Stimulated activated naive CD8-positive, alpha-beta T cell treated with anti-CD3 and anti-CD28 coated beads, Interleukin-15, Interleukin-2, amounts not matched to agents 100 U/mL and 50 U/mL, for 24 hours (primary cell): ENCODE measurements at places on chromosomes 3 and 15.

DNA sequence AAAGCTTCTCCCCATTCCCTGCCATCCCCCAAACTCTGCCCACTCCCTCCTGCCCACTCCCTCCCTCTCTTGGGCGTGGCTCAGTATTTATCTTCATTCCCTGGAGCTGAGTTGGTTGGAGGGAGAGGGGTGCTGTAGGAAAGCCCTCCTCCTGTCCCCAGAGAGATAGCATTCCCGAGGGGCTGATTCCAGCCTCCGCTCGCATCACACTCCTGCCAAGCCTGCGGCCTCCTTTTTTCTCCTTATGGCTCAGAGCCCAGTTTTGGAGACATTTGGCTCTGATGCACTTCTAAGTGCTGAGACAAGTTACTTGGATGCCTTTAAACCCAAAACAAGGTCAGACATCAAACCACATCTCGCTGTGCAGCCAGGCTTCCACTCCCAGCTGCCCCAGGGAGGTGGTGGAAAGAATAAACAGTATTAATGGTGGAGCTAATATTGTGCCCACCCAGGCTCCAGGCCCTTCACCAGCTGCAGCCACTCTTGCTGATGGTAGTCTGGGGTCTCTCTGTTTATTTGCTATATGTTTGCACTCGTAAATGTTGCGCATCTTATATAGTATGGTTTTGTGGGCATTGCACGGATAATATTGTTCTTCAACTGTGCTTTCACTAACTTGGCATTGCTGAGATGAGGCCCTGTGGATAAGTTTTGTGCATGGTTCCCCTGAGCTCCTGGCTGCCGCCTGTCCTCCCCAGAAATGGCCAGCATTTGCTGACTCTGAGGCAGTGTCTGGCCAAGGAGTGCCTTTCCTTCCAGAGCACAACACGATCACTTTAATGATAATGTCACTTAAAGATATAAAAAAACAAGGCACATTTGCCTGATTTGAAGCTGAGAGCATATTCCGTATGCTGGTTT, 157.2 kb downstream of the LRRC28 start:
- DNase-seq, result no peak

- DNase-seq, result no peak
These were observed 19.5 kb downstream of the ARHGEF3 start for GRCh38 chr3:56782215-56782614.

DNA sequence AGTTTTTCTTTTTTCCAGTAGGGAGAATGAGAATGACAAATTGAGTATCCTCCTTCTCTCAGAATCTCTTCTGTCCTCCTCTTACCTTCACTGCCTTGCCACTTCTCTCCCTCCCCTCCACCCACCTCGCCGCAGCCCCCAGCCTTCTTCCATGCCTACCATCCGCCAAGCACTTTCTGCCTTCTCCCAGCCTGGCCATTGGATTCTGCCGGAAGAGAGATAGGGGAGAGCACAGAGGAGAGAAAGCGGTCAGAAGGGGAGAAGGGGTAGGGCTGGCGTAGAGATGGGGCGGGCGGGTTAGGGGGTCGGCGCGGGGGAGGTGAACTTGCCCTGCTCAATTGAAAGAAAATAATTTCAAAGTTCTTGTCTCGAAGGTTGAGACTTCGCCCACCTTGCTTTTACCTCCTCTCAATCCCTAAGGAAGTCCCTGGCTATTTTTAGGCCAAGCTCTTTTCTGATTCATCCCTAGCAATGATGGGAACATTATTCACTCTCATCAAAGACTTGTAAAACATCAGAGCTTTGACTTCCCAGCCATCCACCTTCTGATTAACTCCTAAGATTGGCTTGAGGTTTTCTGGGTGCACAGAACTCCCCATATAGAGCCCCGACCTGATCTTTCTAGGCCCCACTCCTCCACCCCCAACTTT, 811 bp downstream of the C3orf52 start:
- DNase-seq, result no peak

GRCh38 chr3:178084938-178085816, 451.1 kb upstream of the KCNMB2 start:
- DNase-seq, result peak; percentile 25

GRCh38 chr3:115423170-115423569, 200.1 kb upstream of the GAP43 start:
- no peak for DNase-seq

- no peak for DNase-seq
These were observed 36.8 kb upstream of the TIPARP start for GRCh38 chr3:156637480-156638022.

- no peak for DNase-seq
These were observed 98.8 kb downstream of the AKAP13 start for GRCh38 chr15:85479071-85479647.

DNA sequence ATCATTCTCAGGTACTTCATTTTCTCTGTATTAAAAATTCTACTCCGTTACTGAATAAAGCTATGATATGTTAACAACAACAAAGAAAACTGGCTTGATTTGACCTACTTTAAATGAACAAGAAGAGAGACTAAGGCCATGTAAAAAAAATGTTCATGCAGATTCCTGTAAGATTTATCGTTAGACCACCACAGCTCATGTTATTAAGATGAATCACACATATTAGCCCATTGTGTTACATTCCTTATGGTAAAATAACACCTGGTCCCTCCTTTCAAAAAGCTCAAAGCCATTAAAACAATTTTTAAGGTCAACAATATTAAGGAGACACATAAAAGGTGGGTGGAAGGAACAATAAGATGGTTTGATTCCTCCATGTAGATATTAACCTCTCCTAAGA, 6.3 kb downstream of the THOC7 start:
- no peak for DNase-seq

DNA sequence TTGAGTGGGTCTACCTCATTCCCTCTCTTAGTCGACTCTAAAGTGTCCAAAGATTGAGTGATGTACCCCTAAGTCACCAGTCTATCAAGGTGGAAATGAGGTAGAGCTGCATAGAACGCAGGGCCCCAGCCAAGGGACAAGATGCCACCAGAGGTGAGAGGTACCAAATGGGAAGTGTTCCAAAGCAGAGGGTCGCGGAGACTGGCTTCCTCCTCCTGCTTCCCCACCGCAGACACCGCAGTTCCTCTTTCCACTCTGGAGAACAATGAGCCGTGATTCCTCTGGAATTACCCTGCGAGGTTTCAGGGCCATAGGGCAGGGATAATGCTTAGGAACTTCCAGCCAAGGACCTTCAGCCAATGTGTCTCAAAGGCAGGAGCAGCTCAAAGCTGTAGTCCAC, 55.8 kb downstream of the DAPK2 start:
- no peak for DNase-seq

GRCh38 chr3:36493051-36493450, 112.7 kb downstream of the STAC start:
- DNase-seq, result no peak

- DNase-seq, result no peak
These were observed 51.6 kb downstream of the MOBP start for GRCh38 chr3:39519103-39519502.

GRCh38 chr3:155334914-155335723, 41.6 kb upstream of the STRIT1 start:
- DNase-seq, result no peak

- DNase-seq, result peak; percentile 58
These were observed 38.2 kb upstream of the RHO start for GRCh38 chr3:129490273-129490675.

- peak; percentile 63 for DNase-seq
These were observed 40.4 kb downstream of the WHAMM start for GRCh38 chr15:82849556-82850512.

- DNase-seq, result no peak
These were observed 46.4 kb upstream of the KLF13 start for GRCh38 chr15:31280046-31280830.

- DNase-seq, result peak; percentile 5
These were observed at the start of gene SUSD5 for GRCh38 chr3:33218446-33219174. Gene SUSD5, minus strand, starts transcription at chr3:33218810. Its CDS starts 13 bp downstream, at chr3:33218797.

GRCh38 chr3:14152233-14152962, 26.0 kb downstream of the XPC start:
- no peak for DNase-seq

GRCh38 chr3:117922039-117922438, 1112.6 kb downstream of the IGSF11 start:
- no peak for DNase-seq

- DNase-seq, result no peak
These were observed 104.9 kb downstream of the CGNL1 start for GRCh38 chr15:57481038-57481705.

DNA sequence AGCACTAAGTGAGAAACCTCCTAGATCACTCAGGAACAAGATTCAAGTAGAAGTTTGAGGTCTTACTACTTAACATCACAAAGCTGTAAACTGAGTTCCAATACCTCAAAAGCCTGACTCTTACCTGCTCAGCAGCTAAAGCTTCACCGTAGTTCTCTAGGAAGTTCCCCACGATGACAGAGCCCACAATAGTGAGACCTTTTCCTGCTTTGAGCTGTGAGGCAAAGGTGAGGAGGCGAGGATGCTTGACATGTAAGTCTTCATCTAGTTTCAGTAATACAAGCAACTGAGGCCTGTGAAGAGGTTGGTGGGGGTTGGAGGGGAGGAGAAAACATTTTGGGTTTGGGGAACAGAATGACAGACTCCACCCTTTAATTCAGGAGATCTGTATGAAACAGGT, 15.7 kb downstream of the EMC4 start:
- DNase-seq, result no peak

DNA sequence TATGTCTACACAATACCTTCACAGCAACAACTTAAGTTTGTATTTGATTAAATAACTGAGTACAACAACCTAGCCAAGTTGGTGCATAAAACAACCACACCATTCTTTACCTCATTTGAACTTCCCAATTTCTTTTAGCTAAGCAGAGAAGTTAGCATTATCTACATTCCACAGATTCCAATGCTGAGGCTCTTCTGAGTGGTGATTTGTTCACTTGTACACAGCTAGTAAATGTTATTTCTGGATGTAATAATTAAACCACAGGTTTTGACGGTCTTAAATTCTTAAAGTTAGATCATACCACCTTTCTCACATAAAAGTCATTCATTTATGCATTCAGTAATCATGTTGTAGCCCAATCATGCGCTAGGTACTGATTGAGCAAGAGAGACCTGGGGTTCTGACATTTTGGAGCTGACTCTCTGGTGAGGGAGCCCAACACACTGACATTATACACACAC, 102.5 kb downstream of the SST start:
- no peak for DNase-seq
